BJ (cell line): ENCODE measurements at places on chromosomes 2 and 18.

- no peak for DNase-seq
These were observed 87.1 kb upstream of the SLC66A3 start for GRCh38 chr2:11068079-11068741.

DNA sequence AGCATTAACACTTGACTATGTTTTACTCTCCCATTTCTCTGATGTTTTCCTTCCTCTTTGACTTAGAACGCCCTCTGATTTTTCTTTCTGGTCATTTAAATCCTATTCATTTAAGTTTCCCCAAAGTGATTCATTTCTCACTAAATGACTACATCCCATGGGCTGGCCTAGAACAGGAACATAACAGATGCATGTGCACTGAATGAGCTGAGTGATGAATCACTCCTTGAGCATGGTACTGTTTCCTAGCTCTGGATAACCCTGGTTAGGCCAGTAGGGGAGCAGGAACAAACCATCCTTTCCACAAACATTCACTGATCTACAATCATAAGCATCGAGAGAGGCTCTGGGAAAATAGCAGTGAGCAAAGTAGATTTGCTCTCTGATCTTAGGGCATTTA lies 221.9 kb upstream of the SETBP1 start:
- DNase-seq = peak; percentile 49

- no peak for DNase-seq
These were observed 387.0 kb upstream of the CDH19 start for GRCh38 chr18:66990909-66991308.

DNA sequence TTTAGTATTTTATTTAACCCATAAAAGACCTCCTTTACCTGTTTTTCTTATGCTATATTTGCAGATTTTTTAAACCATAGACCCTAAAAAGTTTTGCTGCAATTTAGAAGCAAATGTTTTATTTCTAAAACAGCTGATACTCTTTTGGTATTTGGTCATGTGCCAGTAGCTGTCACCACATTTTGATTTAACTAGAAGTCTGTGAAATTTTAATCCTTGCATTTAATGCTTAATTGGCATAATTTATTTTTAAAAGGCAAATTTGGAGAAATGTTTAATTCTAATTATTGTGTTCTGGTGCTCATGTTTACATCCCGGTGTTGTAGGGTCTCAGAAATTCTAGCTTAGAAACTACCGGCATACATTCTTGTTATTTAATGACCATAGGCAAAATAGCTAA lies 111.8 kb downstream of the TTC27 start:
- DNase-seq = no peak

DNA sequence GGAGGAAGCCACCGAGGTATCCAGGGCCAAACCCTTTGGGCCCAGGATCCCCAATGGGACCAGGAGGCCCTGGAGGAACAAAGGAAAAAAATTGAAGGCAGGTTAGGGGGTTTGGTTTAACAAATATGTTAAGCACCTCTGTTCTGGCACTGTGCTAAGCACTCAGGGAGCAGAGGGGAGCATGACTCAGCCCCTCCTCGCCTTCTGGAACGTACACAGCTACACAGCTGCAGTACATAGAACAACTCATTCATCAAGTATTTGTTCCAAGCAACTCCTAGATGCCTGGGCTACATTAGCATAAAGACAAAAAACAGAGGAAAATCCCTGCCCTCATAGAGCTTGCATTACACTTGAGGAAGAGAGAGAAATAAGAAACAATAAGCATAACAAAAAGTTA lies 153.6 kb downstream of the COL4A4 start:
- DNase-seq = no peak

- DNase-seq = no peak
These were observed 31.5 kb upstream of the TMBIM1 start for GRCh38 chr2:218323526-218324472.

DNA sequence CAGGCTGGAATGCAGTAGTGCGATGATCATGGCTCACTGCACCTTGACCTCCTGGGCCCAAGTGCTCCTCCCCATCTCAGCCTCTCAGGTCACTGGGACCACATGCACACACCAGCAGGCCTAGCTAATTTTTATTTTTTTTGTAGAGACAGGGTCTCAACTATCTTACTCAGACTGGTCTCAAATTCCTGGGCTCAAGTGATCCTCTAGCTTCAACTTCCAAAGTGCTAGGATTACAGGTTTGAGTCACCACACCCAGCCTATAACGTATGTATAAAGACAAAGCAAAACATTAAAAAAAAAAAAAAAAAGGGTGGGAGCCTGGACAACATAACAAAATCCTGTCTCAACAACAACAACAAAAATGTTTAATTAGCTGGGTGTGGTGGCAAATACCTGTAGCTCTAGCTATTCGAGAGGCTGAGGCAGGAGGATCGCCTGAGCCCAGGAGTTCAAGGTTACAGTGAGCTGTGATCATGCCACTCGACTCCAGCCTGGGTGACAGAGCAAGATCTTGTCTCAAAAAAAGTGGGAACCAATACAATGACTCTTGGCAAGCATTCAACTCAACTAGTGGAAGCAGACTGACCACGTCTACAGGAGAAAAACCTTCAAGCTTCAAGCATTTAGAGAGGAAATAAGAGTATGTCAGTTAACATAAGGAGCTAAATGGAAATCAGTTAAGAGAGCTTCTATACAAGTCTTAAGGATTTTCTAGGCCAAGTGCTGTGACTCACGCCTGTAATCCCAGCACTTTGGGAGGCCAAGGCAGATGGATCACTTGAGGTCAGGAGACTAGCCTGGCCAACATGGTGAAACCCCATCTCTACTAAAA lies 2.6 kb downstream of the GTF3C2 start:
- DNase-seq = no peak

- DNase-seq = peak; percentile 72
These were observed at the start of gene PTPN2 for GRCh38 chr18:12883684-12884405. TSS of gene PTPN2 (minus strand) at chr18:12884237. CDS start at chr18:12884141, 96 bp downstream.
